Iris pigment epithelial cell (primary cell): ENCODE measurements at places on chromosomes 5 and 9.
A peak's percentile ranks its signal among the peaks of the same experiment; 100 is the strongest.

DNA sequence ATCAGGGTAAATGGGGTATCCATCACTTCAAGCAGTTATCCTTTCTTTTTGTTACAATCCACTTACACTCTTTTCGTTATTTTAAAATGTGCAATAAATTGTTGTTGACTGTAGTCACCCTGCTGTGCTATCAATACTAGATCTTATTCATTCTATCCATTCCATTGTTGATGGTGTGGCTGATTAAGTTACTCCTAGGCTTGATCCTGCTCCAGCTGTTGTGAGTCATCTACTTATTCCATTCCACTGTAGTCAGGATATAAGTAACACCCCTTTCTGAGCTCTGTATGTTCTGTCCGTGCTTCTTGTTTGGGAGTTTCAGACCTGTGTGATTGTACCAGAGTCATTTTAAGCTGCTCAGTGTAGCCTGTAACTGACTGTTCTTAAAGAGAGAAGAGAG, 122.5 kb upstream of the RUSC2 start:
- DNase-seq = peak; percentile 93

GRCh38 chr5:150278916-150279315, 10.7 kb downstream of the CAMK2A start:
- peak; percentile 88 for DNase-seq

- no peak for DNase-seq
These were observed 198.1 kb downstream of the CSNK1G3 start for GRCh38 chr5:123710031-123710430.

DNA sequence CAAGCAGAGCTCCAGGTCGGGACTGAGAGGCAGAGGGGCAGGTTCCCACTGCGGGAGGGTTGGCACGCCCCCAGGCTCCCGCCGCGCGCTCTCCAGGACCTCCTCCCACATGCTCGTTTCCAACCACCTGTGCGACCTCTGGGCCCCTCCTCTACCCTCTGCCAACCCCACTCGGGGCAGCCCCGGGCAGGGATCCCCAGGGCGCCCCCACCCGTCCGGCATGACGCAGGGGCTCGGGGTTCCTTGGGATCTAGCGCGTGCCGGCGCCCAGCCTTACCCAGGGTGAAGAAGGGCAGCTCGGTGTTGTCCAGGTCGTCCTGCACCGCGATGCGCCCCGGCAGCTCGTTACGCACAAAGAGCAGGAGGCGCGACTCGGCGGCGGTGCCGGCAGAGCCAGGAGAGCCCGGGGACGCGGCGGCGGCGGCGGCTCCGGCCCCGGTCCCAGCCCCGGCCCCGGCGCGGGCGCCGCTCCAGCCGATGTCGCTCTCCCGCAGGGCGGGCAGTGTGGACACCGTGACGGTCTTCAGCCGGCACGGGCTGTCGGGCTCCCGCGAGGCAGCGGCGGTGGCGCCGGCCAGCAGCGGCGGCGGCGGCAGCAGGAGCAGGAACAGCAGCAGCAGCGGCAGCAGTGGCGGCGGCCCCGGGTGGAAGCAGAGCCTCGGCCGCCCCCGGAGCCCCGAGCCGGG, 494 bp downstream of the ASTN2 start:
- DNase-seq = peak; percentile 17

DNA sequence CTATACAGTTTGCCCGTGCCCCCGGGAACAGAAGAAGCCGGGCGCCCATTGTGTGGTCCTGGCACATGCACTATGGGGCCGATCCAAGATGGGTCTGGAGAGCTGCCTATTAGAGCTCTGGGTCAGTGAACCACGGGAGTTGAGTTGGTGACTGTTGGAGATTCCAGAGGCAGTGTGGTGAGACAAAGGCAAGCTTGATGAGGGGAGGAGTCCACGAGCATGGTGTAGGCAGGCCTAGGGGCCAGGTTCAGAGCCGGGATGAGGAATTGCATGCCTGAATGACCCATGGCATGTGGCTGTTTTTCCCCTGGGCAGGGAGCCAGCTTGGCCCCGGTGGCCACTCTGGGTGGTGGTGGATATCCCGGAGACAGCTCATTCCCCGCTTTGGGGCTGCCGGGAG, 84.4 kb upstream of the STC2 start:
- no peak for DNase-seq

- no peak for DNase-seq
These were observed 7.5 kb upstream of the LHX3 start for GRCh38 chr9:136212345-136212950.

- DNase-seq = peak; percentile 34
These were observed 76.9 kb downstream of the MED27 start for GRCh38 chr9:132002643-132003318.

GRCh38 chr5:60718166-60718892, 18.4 kb upstream of the DEPDC1B start:
- no peak for DNase-seq

- no peak for DNase-seq
These were observed 3.0 kb downstream of the DAPK1 start for GRCh38 chr9:87500491-87501270.

- DNase-seq = no peak
These were observed 519.3 kb downstream of the ELAVL2 start for GRCh38 chr9:23306731-23307130.

DNA sequence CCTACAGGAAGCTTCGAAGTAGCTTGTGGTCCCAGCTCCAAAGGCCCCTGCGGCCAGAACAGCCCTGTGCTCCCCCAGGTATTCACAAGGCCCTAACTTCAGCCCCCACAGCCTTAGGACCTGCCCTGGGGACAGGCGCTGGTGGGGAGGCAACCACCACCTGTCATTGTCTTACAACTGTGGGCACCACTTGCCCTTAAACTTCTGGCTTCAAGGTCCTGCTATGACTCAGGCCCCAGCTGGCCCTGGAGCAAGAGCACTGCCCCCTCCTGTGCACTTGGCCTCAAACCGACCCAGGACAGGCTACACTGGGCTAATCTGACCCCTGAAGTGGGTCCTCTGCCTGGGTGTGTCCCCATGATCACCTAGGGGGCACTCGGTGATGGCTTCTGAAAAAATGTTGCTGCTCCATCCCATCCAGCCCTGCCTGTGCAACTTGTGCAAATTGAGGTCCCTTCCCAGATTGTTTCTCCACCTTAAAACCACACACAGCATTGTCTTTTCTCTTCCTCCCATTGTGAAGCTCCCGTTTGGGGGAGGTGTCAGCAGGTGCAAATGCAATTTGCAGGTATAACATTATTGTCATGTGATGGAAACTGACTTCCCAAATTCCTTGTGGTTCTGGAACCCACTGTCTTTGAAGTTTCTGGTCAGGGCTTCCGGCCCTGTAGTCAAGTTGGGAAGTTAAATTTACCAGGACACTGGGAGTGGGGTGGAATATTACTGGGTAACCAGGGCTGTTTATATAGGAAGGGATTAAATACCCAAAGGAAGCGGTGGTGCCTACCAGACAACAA, 1.1 kb upstream of the PROB1 start:
- DNase-seq = no peak

DNA sequence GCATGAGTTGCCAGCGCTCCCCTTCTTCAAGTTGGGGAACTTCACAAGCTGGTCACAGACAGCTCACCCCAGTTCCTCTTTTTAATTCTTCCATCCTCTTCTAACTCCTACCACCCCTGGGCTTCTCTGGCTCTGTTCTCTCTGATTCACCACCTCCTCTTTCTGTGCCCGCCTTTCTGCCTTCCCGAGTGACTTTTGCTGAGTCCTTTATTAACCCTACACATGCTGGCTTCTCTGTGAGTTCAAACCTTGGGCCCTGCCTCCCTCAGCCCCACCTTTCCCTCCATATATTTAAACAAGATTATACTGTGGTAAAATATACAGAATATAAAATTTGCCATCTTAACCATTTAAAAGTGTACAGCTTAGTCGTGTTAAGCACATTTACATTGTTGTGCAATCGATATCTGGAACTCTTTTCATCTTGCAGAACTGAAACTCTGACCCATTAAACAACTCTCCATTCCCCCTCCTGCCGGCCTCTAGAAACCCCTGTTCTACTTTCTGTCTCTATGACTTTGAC, 32.0 kb downstream of the SLC46A2 start:
- DNase-seq = peak; percentile 20
